ENCODE measurements at places on chromosomes 2 and 18.

GRCh38 chr2:67613227-67613626, 216.1 kb downstream of the ETAA1 start:
- DNase-seq: no peak

GRCh38 chr2:28752631-28753376, 1.2 kb downstream of the PPP1CB start:
- no peak for DNase-seq

GRCh38 chr2:147356157-147356556, 488.7 kb upstream of the ACVR2A start:
- no peak for DNase-seq

DNA sequence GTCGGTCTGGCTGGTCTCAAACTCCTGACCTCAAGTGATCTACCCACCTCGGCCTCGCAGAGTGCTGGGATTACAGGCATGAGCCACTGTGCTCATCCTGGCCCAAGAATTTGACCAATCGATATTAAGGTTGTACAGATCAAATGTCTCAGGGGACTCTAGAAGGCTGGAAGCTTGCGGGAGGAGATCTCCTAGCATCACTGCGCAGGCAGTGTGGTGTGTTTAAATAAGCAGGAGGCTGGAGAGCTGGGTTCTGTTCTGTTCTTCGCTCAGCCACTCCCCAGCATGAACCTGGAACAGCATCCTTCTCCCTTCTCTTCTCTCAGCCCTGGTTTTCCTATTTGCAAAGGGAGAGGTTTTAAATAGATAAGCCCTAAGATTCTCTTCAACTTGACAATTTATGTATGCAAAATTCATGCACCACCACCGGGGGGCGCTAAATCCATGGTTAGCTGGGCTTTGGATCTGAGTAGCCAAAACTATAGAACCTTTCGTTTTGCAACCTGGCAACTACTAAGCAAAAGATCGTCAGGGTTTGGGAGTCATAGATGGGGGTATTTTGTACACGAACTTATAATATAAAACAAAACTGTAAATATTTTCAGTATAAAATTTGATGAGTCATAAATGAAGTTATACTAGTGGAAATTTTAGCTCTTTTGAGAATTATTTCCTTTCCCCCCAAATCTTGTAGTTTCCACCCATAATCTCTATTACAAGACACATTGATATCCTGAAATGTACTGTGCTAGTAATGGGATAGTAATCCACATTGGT, 60.6 kb downstream of the SLC16A14 start:
- DNase-seq: no peak

GRCh38 chr2:45984366-45984765, 312.8 kb upstream of the EPAS1 start:
- no peak for DNase-seq

DNA sequence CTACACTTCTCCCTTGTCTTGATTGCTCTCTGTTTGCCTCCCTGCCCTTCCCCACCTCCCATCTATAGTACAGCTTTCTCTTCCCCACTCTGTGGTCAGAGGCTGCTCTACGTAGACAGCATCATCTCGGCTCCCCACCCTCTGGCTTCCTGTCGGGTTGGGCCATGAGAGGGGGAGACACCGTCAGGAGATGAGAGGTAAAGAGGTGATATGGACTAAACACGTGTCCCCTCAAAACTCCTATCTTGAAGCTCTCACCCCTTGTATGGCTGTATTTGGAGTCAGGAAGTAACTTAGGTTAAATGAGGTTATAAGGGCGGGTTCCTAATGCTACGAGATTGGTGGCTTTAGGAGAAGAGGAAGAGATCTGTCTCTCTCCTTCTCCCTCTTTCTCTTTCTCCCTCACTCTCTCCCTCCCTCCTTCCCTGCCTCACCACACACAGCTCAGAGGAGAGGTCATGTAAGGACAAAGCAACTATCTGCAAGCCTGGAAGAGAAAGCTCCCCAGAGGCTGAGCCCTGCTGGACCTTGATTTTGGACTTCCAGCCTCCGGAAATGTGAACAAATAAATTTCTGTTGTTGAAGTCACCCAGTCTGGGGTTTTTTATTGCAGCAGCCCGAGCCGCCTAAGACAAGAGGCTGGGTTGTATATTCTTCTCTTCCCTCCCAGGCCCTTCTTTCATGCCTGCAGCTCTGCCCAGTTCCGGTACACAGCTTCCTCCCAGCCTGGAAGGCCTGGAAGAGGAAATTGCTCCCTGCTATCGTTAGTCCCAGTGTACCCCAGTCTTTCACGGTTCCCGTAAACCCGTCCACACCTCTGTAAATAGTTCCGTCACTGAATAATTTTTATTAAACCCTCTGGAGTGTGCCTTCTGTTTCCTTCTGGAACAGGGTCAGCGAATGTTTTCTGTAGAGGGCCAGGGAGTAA, 138.0 kb downstream of the AKAIN1 start:
- no peak for DNase-seq

DNA sequence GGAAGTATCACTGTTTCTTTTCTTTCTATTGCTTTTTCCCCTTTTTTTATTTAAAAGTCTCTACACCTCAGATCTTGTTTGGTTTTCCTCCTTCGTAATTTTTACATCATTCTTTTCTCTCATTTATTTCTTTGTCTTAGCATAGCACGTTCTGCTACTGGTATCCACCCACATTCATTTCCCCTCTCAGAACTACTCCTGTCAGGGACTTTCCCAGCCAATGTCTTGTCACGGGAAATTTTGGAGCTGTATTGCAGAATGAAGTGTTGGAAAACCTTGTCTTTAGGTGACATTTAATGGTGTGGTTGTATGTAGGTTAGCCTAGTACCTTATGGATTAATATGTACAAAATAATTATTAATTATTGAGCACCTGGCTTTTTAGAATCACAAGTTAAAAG, 34.0 kb downstream of the TTLL4 start:
- no peak for DNase-seq

DNA sequence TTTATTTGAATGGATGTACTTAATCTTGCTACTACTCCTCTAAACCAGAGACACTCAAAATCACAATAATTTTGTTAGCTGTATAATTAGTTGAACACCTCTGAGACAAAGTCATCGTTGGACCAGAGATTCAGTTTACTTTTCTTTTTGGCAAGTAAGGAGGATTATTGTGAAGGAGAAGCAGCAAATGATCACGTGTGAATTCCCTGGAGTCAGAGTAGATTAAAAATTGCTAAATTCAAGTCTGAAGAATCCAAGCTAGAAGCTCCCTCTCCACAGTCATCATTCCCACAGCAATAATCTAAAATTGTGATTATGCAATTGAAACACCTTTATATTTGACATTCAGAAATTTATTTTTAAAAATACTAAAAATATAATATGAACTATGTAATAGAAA, 484.4 kb downstream of the CMPK2 start:
- no peak for DNase-seq

GRCh38 chr2:198036029-198036879, 231.9 kb downstream of the PLCL1 start:
- no peak for DNase-seq

DNA sequence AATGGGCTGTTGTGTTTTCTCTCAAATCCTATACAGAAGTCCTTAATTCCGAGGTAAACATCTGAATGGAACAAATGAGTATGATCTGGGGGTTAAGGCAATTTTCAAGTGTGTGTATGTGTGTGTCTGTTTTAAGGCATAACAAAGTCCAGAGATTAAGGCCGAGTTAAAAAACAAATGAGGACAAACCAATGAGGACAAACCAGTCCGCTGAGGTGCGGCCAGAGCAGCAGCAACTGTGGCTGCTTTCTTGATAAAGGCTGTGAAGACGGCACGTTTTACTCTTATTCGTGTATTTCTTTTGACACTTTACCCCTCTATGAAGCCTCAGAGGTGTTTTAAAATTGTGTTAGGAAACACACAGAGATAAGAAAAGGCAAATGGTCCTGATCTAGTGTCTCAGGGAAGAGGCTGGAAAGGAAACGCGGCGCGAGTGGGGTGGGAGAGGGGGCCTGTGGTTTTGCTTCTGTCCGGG, 495 bp upstream of the GULP1 start:
- DNase-seq: no peak

GRCh38 chr18:79927607-79928562, 23.6 kb downstream of the SLC66A2 start:
- no peak for DNase-seq

GRCh38 chr2:203016716-203017115, 2.0 kb downstream of the NBEAL1 start:
- no peak for DNase-seq

GRCh38 chr2:12326449-12327190, 390.1 kb upstream of the TRIB2 start:
- no peak for DNase-seq

DNA sequence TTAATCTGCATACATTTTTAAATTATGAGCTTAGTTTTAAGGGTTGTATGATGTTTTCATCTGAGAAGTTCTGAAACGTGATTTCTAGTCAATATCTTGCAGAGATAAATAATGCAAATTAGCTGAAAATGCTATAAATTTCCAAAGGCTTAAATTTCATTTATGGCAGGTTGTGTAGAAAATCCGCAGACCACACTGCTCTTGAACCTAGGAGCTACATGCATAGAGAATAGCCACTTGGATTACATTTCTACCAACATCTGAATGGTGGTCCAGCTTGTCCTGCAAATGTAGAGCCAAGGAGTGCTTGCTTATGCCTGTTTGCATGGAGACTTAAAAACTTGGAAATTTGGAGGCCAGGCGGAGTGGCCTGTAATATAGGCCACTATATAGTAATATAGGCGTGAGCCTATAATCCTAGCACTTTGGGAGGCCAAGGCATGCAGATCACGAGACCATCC, 6.8 kb downstream of the MAT2A start:
- DNase-seq: no peak

GRCh38 chr2:66432801-66433694, 1.9 kb upstream of the MEIS1 start:
- DNase-seq: peak; percentile 81

DNA sequence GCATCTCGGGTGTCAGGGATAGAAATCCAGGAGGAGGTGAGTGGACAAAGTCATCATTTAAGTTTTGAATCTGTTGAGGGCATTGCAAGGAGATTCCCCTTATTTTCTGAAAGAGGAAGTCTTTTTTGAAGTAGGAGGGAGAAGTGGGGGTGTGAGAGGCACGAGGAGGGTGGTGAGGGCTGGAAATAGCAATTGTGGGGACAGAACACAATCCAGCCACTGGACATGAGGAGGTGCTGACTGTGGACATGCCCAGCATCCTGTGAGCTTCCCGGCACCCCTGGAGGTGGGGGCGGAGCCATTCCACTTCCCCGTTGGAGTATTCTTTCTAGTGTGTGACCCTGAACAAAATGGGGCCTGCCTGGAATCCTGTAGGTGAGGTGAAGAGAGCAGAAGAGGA, 310.7 kb upstream of the EPAS1 start:
- no peak for DNase-seq

GRCh38 chr2:45029215-45029614, 20.0 kb upstream of the SIX2 start:
- no peak for DNase-seq

DNA sequence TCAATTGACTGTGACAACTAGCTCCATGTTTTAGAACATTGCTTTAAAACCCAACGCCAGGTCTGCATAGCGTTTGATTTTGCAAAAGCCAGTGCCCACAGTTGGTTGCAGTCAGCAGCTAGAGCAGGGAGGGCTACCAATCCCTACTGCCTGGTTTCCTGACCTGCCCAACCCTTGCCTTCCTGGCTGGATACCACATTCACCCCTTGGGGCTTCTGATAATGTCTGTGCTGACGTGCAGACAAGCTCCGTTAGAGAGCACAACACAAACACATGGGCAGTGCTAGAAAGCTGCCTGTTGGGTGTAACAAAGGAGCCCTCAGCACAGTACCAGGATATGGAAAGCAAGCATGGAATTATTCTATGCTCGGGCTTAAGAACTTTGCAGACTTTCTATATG, 71.4 kb upstream of the THSD7B start:
- no peak for DNase-seq

DNA sequence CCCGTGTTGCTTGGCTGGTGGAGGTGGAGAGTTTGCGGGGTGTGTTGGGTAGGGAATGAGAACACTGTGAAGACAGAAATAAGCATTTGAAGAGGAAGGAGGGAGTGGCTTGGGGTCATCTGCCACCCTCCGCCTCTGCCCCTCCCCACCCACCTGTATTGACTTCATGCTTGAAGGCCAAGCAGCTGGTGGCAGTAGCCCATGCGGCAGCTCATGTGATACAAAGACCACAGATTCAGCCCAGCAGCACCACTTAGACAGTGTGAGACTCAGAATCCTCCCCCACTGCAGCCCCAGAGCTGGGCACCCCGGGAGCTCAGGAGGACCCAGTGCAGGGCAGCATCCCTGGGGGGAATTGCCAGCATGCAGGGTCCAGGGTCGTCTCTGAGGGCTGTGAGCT, 15.4 kb downstream of the NPPC start:
- DNase-seq: no peak

GRCh38 chr18:21682371-21683051, 22.1 kb downstream of the ABHD3 start:
- no peak for DNase-seq

DNA sequence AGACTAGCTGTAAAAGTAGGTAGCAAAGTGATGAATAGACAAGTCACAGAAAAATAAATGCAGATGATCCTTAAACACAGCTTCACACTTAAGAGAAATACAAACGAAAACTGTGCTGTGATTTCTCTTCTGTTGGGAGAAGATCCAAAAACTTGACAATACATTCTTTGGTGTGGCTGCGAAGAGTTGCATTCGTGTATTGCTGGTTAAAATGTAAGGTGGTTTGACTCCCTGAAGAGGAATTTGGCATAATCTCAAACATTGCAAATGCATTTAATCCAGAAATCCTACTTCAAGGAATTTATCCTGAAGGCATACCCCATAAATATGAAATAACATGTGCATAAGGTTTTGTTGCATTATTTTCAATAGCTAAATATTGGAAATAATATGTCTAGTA, 7.1 kb downstream of the CCNYL1 start:
- DNase-seq: no peak

DNA sequence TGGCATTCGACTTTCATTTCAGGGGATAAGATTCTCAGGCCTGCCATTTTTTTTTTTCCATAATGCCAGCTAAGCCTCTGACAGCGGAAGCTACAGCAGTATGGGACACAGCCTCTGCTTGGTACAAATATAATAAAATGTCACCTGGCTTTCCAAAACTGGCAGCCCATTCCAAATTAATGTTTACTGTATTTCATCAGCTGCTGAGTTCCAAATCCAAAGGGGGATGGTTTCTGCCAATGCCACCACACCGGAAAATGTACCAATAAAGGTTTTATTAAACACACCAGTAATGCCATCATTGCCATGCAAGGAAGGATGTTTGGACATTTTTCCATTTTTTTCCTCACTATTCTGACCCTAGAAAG, 275.8 kb upstream of the CCDC68 start:
- DNase-seq: no peak

GRCh38 chr2:231707927-231708772, at the start of gene PTMA:
PTMA (plus strand) TSS chr2:231708525; CDS start chr2:231708707, 182 bp downstream.
- peak; percentile 98 for DNase-seq
